ENCODE measurements at places on chromosomes 4 and X.

GRCh38 chr4:147309434-147309833 lies 171.5 kb upstream of the EDNRA start:
- no peak for DNase-seq

- no peak for DNase-seq
Measured at GRCh38 chr4:76108467-76109181, 34.1 kb downstream of the ART3 start.

DNA sequence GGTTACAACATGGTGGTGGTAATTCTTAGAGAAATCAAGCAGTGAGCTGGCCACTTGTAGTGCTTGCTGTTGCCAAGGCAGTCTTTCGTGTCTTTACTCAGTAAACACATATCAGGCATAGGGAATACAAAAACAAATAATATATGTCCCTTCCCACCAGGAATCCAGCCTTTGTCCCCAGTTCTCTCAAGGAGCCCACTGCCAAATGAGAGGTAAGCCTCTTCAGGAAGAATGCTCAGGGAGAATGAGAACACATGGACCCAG lies 421 bp upstream of the PLAC1 start:
- no peak for DNase-seq

- no peak for DNase-seq
Measured at GRCh38 chrX:102983205-102983604, 46.1 kb downstream of the RAB40AL start.

DNA sequence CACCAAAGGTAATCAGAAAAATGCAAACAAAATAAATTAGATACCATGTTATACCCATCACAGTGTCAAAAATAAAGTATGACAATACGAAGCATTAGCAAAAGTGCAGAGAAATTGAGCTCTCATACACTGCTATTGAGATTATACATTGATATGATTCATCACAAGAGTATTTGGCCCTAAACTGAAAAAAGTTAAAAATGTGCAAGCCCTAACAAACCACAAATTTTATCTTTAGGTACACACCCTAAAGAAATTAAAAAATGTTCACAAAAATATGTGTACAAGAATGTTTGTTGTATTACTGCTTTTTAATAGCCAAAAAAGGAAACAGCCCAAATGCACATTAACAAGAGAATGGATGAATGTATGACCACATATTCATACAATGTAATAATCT lies 137.9 kb upstream of the MAGEA10 start:
- no peak for DNase-seq

DNA sequence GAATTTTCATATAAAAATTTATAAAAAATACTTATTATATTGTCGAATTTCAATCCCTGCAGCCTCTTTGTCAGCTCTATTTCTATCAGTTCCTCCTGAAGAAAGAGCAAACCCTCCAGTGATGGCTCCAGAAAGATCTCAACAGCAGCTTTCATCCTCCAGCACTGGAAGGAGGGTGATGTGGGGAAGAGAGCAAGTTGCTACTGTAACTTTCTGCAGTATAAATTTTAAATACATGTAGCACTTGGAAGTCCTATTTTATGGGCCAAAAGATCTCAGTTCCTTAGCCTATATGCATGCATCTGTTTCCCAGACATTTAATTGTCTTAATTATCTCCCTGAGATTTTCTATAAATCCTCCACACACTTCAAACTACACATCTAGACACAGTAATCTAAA lies 13.7 kb upstream of the ODAM start:
- no peak for DNase-seq

- DNase-seq: no peak
Measured at GRCh38 chr4:121321466-121321865, 59.4 kb downstream of the QRFPR start.

DNA sequence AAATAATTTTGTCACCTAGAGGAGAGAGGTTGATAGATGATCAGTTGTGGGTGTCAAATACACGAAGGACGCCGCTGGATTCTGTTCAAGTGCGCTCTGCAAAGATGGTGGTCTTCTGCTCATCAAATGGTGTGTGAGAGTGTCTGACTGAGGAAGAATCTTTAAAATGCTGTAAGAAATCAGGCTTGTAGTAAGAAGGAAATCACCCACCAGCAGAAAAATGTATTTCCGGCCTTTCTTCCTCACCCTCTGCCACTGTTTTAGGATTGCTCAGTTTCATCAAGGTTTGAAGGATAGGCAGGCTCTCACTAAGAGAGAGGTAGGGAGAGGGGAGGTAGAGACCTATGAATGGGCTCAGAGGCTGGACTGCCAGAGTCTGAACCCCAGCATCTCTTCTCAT lies 28.7 kb downstream of the RHOH start:
- DNase-seq: no peak

- DNase-seq: no peak
Measured at GRCh38 chrX:9367421-9367820, 97.4 kb upstream of the TBL1X start.

DNA sequence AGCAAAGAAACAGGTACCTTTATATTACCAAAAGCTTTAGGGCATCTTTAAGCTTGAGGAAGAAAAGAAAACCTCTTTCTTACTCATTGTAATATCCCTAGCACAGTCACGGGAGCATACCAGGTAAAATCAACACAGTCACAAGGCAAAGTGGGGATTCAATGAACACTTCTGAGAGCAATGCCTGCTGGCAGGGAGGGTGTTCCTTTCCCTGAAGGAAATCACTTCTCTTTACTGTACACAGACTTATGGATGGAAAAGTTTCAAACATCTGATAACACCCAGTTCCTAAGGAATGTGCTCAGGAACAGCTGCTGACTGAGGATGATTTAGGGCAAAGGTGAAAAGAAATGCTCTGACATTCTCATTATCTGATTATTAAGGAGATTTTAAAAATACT lies 94.8 kb downstream of the MAML3 start:
- no peak for DNase-seq

GRCh38 chr4:141410839-141411238 lies 190.1 kb downstream of the ZNF330 start:
- DNase-seq: no peak

- DNase-seq: no peak
Measured at GRCh38 chr4:185754961-185755360, 57.0 kb downstream of the SORBS2 start.

- DNase-seq: no peak
Measured at GRCh38 chr4:7981738-7982394, 42.2 kb upstream of the AFAP1 start.

GRCh38 chr4:10454121-10454520 lies 3.1 kb downstream of the ZNF518B start:
- no peak for DNase-seq

GRCh38 chr4:26985873-26986272 lies 125.2 kb downstream of the STIM2 start:
- no peak for DNase-seq

- DNase-seq: no peak
Measured at GRCh38 chr4:105587841-105588240, 35.4 kb downstream of the ARHGEF38 start.

- no peak for DNase-seq
Measured at GRCh38 chrX:15448010-15448639, 45.0 kb downstream of the PIR start.

DNA sequence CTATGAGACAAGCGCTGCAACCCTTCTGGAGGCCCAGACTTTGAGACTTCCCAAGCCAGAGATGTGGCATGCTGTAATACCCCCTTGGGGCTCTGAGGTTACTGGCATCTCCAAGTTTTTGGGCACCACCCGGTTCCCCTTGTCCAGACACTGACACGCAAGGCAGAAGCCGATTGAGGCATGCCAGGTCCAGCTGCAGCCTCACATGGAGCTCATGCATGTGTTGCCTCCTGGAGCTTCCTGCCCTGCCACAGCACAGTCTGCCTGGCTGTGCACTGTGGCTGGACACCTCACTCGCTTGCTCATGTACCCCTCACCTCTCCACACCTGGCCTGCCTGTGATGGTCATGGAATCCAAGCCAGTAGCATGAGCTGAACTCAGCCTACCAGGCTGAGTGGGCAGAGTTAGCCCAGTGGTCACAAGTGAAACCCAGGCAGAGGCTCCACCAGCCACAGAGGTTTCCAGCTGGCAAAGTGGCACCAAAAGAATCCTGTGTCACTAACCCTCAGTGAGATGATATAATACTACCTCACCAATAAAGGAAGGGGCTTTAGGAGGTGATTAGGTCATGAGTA lies 789.2 kb upstream of the INTU start:
- DNase-seq: no peak

GRCh38 chr4:11564021-11564420 lies 135.3 kb upstream of the HS3ST1 start:
- no peak for DNase-seq

DNA sequence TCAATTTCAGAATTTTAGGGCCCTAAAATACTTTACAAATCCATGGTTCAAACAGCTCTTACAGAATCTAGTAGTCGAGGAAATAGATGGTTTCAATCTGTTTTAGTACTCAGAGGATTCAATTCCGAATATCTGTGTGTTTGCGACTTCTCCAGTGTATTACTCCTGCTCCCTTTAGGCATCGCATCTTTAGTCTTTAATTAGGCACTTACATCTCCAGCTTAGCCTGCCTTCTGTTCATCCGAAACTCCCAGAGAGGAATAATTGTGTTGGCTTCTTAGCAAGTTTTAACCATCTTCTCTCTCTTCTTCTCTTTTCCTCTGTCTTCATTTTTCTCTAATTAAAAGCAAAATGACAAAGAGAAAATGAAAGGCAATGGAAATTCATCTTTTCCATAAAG lies 1901.3 kb upstream of the TENM3 start:
- DNase-seq: no peak

DNA sequence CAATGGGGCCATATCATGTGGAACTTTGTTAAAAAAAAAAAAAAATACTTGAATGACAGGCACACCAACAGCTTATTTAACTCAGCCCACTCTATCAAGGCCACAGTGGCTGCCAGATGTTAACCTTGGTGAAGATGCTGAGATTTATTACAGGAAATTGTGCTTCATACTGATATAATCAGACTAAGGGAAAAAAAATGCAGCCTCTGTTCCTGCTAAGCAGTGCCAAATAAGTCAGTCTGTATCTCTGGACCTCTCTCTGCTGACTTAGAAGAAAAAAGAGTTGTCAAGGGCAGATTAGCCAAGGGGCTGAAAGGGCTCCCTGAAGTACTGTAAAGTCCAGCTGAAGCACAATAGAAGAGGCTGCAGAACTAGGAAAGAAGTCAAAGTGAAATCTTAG lies 677.7 kb upstream of the HTR2C start:
- no peak for DNase-seq

DNA sequence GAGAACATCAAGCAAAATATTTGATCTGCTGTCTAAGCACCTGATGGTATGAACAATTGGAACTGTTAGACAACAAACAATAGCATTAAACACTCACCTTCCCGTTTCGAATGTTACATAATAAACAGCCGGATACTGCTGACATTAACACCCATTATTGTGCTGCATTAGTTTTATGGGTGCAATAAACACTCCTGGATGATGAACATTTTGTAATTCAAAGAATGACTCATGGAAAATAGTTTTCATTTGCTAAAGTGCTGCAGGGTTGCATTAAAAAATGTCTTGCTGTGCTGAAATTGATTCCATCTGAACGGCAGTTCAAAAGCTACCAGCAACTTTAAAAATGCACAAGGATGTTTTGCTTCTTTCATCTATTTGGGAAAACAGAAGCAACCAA lies 100.8 kb upstream of the SORBS2 start:
- no peak for DNase-seq

GRCh38 chr4:38495446-38495845 lies 168.6 kb upstream of the KLF3 start:
- DNase-seq: no peak

DNA sequence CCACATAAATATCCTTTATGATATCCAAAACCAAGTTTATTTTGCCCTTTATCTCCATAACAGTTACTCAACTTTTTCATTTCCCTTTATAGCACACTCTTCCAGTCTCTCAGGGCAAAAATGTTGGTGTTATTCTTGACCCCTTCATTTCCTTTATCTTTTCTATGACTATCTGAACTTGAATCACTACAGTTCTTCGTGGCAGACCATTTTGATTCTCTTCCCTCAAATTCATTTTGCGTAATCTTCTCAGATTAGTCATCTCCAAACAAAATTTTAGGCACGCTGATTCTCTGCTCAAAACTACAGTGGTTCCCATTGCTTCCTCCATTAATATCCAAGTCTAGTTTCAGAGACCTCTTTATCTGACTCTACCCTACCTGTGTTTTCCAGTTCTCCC lies 26.1 kb downstream of the RUFY3 start:
- DNase-seq: no peak

GRCh38 chr4:24557026-24558025 lies 27.0 kb downstream of the DHX15 start:
- no peak for DNase-seq

DNA sequence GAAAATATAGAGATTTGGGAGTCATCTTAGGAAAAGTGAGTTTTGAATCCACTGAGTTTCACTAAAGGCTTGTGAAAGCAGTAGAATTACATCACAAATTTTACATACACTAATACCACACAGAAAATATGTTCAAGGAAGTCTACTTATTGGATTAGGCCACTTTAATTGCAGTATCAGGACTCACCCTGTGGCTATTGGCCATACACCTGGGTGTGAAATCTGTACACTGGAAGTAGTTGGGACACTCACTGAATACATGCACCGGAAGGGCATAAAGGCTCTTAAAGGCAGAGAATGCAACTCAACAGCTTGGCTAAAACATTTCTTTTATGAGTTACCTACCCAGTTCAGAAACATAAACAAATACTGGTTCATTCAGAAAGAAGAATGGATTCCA lies 19.8 kb downstream of the MAOB start:
- no peak for DNase-seq

- no peak for DNase-seq
Measured at GRCh38 chr4:4783847-4784246, 75.6 kb upstream of the MSX1 start.

DNA sequence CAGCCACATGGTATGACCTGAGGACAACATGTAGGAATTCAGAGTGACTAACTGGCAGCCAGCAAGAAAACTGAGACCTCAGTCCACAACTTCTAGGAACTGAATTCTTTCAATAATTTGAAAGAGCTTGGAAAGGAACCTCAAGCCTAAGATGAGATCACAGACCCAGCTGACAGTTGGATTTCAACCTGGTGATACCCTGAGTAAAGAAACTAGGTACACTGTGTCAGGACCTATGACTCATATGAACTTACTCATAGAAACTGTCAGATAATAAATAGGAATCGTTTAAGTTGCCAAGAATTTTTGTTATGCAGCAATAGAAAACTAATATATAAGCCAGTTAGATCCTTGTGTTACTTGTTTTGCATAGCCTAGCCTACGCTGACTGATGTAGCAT lies 102.4 kb upstream of the DCAF12L1 start:
- no peak for DNase-seq

DNA sequence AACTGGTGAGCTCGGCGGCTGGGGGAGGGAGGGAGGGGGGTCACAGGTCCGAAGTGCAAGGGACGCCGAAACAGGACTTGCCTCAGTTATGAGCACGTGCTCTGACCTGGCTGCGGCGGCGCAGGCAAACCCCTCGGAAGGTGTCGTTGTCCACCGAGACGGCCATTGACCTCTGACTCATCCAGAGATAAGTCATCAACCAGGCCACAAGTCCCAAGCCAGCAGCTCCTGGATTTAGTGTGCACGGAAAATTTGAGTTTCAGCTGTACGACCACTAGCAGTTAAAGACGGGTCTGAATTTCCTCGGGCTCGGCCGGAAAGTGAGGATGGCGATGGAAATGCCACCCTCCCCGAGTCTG lies 674 bp downstream of the SH3D19 start:
- DNase-seq: no peak
